ENCODE measurements at places on chromosomes 13 and 19. TPM values are rescaled to one million over a fixed set of nuclear protein-coding genes. Genes with fewer than 3 reads are reported as not detected.

The RASL11A gene
- 5.0 TPM for total RNA-seq

- H3K4me3 ChIP-seq: no peak overlapping the region
- no peaks in the 10 kb centered on the region for H3K36me3 ChIP-seq
- no peak overlapping the region for H3K27ac ChIP-seq
Measured at GRCh38 chr19:1452802-1453524, 3.0 kb downstream of the APC2 start.

- DNase-seq: no peak
- no peak overlapping the region for H3K27ac ChIP-seq
- no peaks in the 10 kb centered on the region for H3K4me1 ChIP-seq
- no peak overlapping the region for H3K4me3 ChIP-seq
- no peaks in the 10 kb centered on the region for H3K36me3 ChIP-seq
- peaks cover 12% of the 10 kb centered on the region for H3K27me3 ChIP-seq
Measured at GRCh38 chr13:28488376-28489005, 6.4 kb downstream of the FLT1 start.

DNA sequence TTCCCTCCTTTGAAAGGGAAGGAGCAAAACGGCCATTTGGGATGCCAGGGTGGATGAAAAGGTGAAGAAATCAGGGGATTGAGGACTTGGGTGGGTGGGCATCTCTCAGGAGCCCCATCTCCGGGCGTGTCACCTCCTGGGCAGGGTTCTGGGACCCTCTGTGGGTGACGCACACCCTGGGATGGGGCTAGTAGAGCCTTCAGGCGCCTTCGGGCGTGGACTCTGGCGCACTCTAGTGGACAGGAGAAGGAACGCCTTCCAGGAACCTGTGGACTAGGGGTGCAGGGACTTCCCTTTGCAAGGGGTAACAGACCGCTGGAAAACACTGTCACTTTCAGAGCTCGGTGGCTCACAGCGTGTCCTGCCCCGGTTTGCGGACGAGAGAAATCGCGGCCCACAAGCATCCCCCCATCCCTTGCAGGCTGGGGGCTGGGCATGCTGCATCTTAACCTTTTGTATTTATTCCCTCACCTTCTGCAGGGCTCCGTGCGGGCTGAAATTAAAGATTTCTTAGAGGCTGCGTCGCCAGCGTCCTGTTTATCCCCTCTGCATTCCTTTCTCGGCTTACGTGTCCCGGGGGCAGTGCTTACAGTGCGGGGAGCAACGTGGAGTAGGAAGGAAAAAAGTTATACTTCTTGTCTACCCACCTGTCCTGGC is 15.2 kb upstream of the S1PR4 start:
- H3K27ac ChIP-seq: no peak overlapping the region
- no peaks in the 10 kb centered on the region for H3K36me3 ChIP-seq
- no peak for DNase-seq
- no peaks in the 10 kb centered on the region for H3K27me3 ChIP-seq

DNA sequence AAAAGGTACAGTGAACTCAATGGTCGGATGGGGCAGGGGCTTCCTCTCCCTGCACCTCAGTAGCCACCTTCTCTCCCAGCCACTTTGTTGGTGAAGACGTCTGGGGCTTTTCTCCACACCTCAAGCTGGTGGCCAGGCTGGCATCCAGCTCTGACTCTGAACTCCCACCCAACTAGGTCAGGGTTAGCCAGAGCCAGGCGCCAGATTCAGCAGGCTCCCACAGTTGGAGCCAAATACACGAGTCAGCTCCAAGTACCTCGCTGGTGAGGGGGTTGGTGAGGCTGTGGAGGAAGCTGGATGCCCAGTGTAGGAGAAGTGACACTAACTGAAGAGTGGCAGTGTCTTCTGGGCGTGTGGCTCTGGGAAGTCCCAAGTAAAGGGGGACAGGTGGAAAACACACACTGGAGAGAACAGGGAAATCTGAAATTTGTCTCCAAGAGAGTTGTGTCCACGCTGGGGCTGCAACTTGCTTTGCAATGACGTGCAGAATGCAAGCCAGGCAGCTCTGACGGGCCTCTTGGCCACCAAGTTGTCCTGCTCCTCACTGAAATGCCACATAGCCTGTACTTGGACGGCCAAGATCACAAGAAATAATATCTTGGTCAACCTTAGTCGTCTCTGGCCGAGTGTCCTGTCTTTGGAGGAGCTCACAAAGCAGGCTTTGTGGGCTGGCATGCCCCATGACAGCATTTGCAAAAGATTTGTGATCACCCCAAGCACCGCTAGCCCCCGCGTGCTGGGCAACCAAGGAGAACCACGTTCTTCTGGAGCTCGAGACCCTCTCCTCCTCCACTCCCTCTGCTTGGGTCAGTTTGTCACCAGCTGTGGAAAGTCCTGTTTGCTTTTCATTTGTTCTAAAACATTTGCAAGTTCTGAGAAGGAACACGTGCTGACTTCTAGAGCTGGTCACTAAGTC is 18.1 kb downstream of the SLC7A1 start:
- no peak overlapping the region for H3K4me3 ChIP-seq
- no peak overlapping the region for H3K27ac ChIP-seq
- no peaks in the 10 kb centered on the region for H3K27me3 ChIP-seq
- no peaks in the 10 kb centered on the region for H3K36me3 ChIP-seq

DNA sequence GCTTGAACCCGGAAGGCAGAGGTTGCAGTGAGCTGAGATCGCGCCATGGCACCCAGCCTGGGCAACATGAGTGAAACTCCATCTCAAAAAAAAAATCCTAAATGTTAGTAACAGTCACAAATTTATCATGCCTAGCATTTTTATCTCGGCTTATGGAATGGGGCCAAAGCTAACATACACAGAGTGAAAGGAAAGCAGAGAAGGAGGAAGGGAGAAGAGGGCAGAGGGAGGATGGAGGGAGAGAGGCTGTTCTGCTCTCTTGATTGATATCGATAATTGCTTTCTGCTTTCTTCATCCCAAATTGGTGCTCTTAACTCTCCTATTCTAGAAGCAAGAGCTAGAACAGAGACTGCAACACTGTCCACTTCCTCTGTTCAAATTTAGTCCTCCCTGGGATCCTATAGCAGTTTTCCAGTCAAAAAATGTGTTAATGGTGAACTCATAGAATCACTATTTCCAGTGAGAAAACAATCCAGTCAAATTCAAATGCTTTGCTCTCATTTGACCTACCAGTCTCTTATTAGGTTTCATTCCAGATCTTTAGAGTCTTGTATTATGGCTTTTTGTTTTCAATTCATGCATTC is 15.8 kb upstream of the TUBGCP3 start:
- no peak for DNase-seq
- no peaks in the 10 kb centered on the region for H3K4me1 ChIP-seq
- H3K27me3 ChIP-seq: peaks cover 14% of the 10 kb centered on the region
- H3K36me3 ChIP-seq: no peaks in the 10 kb centered on the region

The ATP4A gene
- 0.27 TPM for total RNA-seq

DNA sequence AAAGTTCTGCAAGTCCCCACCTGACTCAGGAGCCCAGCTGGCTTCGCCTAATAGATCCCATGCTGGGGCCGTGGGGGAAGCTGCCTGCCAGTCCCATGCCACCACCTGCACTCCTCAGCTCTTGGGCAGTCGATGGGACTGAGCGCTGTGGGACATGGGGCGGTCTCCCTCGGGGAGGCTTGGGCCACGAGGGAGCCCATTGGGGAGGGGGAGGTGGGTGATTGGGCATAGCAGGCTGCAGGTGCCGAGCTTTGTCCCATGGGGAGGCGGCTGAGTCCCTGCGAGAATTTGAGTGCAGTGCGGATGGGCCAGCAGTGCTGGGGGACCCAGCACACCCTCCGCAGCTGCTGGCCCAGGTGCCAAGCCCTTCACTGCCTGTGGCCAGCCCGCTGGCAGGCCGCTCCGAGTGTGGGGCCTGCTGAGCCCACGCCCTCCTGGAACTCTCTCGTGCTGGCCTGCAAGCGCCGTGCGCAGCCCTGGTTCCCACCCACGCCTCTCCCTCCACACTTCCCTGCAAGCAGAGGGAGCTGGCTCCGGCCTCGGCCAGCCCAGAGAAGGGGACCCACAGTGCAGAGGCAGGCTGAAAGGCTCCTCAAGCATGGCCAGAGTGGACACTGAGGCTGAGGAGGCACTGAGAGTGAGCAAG is 467.3 kb downstream of the IRS2 start:
- H3K4me3 ChIP-seq: no peak overlapping the region
- no peak overlapping the region for H3K27ac ChIP-seq
- H3K4me1 ChIP-seq: no peaks in the 10 kb centered on the region
- no peaks in the 10 kb centered on the region for H3K27me3 ChIP-seq

GRCh38 chr19:51628153-51628939 is 1.9 kb downstream of the SIGLEC5 start:
- H3K27ac ChIP-seq: no peak overlapping the region
- H3K27me3 ChIP-seq: peaks cover 26% of the 10 kb centered on the region
- H3K4me3 ChIP-seq: no peak overlapping the region
- H3K4me1 ChIP-seq: no peaks in the 10 kb centered on the region
- no peak for DNase-seq
- H3K36me3 ChIP-seq: no peaks in the 10 kb centered on the region

The ZNF665 gene
- total RNA-seq: 0.44 TPM

DNA sequence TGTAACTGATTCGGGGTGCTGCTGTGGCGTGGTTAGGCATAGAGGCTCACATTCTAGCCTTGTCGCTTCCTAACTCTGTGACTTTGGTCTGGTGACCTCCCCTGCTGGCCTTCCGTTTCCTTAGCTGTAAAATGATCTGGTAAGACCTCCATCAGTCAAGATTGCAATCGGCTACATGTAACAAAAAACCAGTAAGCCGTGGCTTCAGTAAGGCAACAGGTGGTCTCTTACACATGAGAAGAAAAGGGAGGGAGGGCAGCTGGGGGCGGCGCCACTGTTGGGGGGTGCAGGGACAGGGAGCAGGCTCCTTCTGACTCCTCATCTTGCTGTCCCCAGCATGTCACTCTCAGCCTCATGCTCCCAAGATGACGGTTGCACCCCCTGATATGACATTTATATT is 148.0 kb downstream of the SIPA1L3 start:
- no peak for DNase-seq
- H3K27ac ChIP-seq: no peak overlapping the region
- peaks cover 8% of the 10 kb centered on the region for H3K4me1 ChIP-seq
- no peaks in the 10 kb centered on the region for H3K36me3 ChIP-seq

GRCh38 chr19:38263689-38264485 is 486 bp upstream of the SPINT2 start:
- peak; percentile 83 for DNase-seq
- H3K4me3 ChIP-seq: peak overlapping the region; percentile 81
- peak overlapping the region; percentile 99 for H3K27ac ChIP-seq
- H3K36me3 ChIP-seq: no peaks in the 10 kb centered on the region
- no peaks in the 10 kb centered on the region for H3K27me3 ChIP-seq
- peaks cover 58% of the 10 kb centered on the region for H3K4me1 ChIP-seq

DNA sequence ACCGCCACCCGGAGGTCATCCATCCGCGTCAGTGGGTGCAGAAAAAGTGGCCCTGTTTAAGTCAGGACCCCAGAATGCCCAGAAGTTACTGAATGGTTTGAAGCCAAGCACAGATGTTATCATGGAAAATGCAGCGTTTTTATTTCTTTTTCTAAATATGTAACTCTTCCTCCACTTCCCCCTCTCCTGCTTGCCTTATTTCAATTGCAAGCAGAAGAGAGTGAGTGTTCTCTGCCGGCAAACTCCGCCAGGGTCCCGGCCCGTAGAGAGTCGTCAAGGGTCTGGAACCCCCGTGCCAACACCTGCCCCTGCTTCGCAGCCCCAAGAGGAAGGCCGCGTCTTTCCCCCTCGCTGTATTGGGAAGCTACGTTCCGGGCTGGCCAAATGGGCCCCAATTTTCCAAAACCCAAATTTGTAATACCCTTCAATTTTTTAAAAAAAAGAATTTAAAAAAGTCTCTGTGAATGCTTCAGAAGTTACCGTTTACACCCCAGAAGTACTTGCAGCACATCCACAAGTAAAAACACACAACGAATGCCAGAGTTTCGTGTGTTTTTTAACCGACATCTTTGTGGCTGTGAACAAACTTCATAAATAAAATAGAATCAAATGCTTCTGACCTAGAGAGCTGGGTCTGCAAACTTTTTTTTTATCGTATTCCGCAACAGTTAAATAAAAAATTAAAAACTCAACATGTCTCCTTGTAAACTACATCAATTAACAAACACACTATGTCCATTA is 712 bp upstream of the PDX1 start:
- peaks cover 10% of the 10 kb centered on the region for H3K4me1 ChIP-seq
- no peak overlapping the region for H3K27ac ChIP-seq
- H3K4me3 ChIP-seq: peak overlapping the region; percentile 42
- DNase-seq: no peak
- no peaks in the 10 kb centered on the region for H3K27me3 ChIP-seq

DNA sequence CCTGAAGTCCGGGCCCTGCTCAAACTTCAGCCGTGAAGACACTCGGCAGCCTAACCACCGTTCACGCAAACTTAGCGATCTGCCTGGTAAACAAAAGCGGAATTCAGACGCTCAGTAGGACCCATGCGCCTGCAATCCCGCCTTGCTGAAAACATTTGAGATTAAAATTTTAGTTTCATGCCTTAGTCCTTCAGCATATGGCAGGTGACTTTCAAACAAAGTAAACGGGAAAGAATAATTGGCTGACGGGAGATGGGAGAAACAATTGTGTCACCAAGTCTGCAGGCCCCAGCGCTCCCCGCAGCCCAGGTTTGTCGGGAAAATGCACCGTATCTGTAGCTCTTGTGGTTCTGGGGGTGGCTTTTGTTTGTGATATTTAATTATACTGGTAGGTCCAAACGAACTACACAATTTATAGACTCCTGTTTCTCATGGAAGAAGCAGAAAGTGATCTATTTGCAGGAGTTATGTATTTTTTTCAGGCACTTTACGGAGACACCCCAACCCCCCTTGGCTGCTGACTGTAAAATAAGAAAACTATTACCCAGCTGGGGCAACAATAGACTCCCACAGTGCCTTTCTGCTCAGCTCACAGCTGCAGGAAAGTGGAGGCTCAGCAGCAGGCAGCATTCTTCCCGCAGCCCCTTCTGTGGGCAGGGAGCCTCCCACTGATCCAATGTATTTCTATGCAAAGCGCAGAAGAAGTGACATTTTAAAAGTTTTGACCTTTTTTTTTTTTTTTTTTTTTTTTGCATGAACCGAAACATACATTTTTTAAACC is 94.8 kb downstream of the SOX1 start:
- no peak overlapping the region for H3K27ac ChIP-seq
- H3K4me3 ChIP-seq: no peak overlapping the region

DNA sequence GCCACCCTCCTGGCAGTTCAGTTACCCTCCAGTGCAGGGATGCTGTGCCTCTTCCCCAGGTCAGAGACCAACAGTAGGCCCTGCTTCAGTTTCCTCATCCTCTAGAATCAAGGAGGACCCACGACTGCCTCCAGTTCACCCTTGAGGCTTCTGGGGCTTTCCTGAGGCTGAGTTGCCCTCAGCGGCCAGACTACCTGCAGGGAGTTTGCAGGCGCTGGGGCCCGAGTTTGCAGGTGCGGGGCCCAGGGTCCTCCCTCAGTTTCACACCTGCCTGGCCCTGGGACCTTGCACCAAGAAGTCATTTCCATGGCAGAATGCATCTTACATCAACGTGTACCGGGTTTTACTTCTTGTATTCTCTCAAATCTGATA is 38.9 kb upstream of the C19orf12 start:
- H3K27me3 ChIP-seq: no peaks in the 10 kb centered on the region
- H3K27ac ChIP-seq: no peak overlapping the region
- no peak overlapping the region for H3K4me3 ChIP-seq
